ENCODE measurements at places on chromosomes 3 and 15.

DNA sequence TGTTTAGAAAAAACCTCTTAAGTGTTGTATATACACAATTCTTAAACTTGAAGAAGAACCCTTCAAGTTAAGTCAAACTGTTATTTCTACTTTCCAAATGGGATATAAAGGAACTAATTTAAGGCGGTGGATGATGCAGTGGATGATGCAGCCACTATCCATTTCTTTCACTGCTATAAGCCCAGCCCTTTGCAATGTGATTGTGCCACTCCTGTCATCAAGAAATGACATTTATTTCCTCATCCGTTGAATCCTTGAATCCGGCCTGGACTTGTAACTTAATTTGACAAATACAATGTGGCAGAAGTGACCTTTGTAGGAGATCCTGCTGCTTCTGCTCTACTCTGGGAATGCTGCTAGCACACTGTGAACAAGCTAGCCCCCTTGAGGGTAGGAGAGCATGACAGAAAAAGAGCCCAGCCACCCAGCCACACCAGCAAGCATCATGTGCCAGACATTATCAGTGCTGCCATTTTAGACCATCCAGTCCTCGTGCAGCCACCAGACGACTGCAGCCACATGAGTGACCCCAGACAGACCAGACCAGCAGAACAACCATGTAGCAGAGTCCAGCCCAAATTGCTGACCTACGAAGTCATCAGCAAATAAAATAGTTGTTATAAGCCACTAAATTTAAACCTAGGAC is 47.4 kb downstream of the UACA start:
- no peak for DNase-seq

- DNase-seq = no peak
Observed at GRCh38 chr3:146590521-146590920, 14.6 kb downstream of the PLSCR5 start.

GRCh38 chr3:13222131-13222530 is 148.9 kb upstream of the IQSEC1 start:
- DNase-seq = no peak

GRCh38 chr3:170327040-170327808 is 30.3 kb upstream of the SKIL start:
- no peak for DNase-seq

DNA sequence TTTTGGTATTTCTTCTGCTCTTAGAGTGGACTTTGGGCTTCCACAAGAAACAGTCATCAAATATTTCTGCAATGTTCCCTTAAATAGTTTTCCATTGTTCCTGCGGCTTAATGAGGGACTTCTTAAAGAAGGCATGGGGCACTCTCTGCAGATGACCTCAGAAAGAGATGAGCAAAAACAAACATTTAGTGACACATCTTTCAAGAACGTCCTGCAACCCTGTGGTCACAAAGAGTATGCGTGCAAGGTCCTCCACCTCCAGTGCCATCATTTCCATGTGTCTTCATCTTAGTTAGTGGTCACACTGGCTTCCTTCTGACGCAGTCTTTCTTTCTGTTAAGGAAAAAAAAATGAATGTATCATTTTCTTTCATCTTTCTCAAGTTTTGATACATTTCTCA is 56.2 kb downstream of the GREM1 start:
- DNase-seq = no peak

GRCh38 chr3:99607151-99607550 is 31.2 kb upstream of the COL8A1 start:
- no peak for DNase-seq

Measured in activated T-cell treated with anti-CD3 and anti-CD28 coated beads for 48 hours (primary cell).